Stimulated activated CD4-positive, alpha-beta T cell treated with anti-CD3 and anti-CD28 coated beads, Interleukin-12 subunit alpha, Interleukin-12 subunit beta, amount 100 ng/mL, for 48 hours (primary cell): ENCODE measurements at places on chromosomes 3 and 15.

- DNase-seq: no peak
Measured at GRCh38 chr3:129161860-129162271, 1.0 kb upstream of the ISY1 start.

GRCh38 chr15:26838742-26839460 lies 28.0 kb upstream of the GABRA5 start:
- DNase-seq: no peak

GRCh38 chr3:71436337-71436736 lies 147.2 kb downstream of the FOXP1 start:
- no peak for DNase-seq

DNA sequence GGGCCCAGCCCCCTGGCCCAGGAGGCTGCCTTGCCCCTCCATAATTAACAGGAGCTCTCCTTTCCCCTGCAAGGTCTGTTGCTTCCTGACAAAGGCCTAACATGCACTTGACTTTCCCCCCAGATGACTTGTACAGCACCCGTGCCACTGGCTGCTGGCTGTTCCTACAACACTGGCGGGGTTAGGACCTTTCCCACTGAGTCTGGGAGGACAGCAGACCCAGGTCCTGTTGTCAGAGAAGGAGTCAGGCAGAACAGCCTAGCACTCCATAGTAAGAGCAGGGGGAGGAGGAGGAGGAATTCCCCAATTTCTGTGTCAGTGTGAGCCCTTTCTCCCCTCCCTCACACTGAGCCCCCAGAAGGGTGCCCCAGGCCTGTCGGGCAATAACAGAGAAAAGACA lies 99.2 kb downstream of the CORO2B start:
- no peak for DNase-seq

- no peak for DNase-seq
Measured at GRCh38 chr3:69712933-69713332, 26.3 kb upstream of the MITF start.
